Omental fat pad (tissue), 4 donors: ENCODE measurements at places on chromosomes 5 and 9. TPM values are rescaled to one million over a fixed set of nuclear protein-coding genes. Genes with fewer than 3 reads are reported as not detected.

The PRDM9 gene
- not detected for total RNA-seq

The SLCO6A1 gene
- not detected for total RNA-seq

The SPINK7 gene
- total RNA-seq: not detected

DNA sequence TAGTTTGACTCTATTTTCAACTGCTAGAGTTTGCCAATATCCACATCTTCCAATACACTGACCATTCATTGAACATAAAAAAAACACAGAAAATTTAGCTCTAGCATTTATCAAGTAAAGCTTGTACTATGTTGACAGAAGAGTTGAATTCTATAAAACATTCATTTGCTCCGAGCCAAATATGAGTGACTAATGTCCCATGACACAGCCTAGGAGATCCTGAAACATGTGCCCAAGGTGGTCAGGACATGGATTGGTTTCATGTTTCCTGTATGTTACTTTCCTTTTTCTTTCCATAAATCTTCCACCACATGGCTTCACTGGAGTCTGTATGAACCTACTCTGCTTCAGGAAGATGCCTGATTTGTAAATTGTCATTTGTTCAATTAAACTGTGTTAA, 122.4 kb upstream of the PRDM9 start:
- no peak for DNase-seq

DNA sequence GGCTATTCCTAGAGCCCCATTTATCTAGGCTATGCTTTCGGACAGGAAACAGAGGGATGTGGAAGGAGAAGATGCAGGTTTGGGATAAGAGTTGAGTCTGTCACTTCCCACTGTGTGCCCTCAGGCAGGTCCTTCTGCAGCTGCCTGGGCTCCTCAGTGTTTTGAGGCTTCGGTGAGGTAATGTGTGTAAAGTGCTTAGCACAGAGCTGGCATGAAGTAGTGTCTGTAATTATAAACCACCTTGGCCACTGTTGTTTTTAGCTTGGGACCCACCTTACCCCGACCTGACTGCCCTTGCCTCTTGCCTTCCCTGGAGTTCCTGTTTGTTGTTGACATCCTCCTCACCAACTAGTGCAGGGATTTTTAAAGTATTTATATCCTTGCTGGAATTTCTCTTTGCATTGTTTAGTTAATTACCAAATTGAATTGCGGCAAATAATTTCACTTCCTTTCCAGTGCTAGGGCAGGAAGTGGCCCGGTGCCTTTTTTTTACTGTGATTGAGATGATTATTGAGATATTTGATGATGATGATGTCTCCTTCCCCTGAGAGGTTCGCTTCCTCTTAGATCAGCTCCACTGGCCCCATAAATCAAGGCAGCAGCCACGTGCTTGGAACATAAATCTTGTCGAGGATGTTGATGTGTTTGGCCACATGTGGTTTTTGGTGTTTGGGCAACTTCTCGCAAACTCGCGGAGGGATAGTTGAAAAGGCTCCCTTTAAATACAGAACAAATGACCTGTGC, 38.3 kb upstream of the DAB2IP start:
- DNase-seq: no peak

DNA sequence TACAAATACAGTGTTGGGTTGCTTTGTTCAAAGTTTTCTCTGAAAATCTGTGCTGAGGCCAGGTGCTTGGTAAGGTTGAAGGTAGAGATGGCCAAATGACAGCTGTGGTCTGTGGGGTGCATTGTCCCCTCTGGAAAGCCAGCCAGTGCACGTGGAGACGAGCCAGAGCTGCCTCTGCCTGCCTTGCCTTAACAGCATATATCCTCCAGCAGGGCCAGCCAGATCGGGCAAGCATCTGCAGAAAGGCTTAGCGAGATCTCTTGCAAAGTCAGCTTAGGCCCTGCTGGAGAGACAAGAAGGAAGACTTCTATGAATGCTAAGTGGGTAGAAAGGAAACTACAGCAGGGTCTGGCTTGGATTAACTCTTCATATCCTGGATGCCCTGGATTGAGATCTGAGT, 49.5 kb downstream of the GRIA1 start:
- no peak for DNase-seq

GRCh38 chr5:120388016-120388781, 75.9 kb upstream of the PRR16 start:
- no peak for DNase-seq

DNA sequence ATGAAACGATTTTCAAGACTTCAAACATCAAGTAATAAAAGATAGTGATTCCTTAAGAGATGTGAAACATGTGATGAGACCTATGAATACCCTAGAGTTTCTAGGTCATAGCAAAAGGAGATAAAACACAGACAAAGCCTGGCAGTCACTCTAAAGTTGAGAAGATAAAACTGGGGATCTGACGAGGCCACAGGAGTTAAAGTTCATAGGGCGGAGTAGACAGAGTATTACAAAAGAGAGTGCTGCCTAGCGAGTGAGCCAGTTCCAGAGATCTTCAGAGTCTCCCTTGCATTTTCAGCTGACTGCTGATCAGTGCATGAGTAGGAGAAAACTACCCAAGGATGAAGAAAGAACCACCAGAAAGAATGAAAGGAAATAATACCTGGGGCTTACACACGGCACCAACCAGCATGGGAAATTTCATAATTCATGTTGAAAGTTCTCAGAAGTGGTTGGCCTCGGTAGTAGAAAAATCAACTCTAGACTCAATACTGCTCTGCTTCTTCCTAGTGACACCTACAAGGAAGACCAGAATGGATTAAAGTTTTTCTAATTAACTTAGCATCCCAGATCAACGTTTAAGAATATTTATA, 30.4 kb downstream of the FBXO4 start:
- no peak for DNase-seq

GRCh38 chr5:78961743-78962142, 23.4 kb downstream of the ARSB start:
- no peak for DNase-seq

- no peak for DNase-seq
Measured at GRCh38 chr5:60649288-60649917, 50.6 kb downstream of the DEPDC1B start.

- DNase-seq: no peak
Measured at GRCh38 chr5:159274676-159275075, 11.6 kb downstream of the UBLCP1 start.

- no peak for DNase-seq
Measured at GRCh38 chr5:79829260-79829659, 139.6 kb downstream of the CMYA5 start.

DNA sequence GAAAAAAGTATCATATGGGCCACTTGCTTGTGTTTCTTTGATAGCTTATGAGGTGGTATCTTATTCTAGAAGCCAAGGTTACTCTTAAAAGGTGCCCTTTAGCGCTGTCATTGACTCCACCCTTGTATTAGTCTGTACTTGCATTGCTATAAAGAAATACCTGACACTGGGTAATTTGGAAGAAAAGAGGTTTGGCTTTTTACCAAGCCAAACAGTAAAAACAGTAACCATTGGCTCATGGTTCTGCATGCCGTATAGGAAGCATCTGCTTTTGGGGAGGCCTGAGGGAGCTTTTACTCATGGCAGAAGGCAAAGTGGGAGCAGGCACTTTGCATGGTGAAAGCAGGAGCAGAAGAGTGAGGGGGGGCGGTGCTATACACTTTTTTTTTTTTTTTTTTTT, 87.4 kb downstream of the TEK start:
- no peak for DNase-seq

DNA sequence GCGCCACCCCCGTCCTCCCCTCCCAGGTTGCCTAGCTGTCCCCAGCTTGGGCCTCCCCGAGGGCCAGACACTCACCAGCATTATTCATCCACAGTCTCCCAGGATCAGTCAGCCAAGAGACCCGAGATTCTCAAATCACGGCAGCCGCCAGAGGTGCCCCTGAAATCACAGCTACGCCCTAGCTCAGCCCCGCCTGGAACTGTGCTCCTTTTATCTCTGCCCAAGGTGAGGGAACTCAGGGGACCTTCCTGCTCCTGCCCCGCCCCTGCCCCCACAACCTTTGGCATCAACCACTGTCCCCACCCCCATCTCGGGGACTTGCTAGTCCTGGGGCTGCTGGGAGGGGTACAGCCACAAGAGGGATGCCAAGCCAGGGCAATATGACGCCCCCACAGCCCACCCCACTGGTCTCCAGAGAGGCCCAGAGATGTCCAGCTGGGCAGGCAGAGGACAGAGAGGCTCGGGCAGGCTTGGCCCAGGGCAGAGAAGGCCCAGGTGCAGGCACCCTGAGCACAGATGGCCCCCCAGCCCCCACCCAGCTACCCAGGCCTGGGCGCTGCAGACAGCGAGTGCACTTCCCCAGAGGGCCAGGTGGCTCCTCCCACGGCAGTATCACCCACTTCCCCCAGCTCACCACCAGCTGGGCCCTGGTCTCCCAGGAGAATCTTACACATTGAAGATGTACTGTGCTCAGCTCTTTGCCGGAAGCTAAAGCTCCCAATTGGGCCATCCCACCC, at the start of gene FUT7:
TSS of gene FUT7 (minus strand) at position 185 of the 737 bp plus-strand sequence. CDS start at position 88, 97 bp downstream.
- no peak for DNase-seq

DNA sequence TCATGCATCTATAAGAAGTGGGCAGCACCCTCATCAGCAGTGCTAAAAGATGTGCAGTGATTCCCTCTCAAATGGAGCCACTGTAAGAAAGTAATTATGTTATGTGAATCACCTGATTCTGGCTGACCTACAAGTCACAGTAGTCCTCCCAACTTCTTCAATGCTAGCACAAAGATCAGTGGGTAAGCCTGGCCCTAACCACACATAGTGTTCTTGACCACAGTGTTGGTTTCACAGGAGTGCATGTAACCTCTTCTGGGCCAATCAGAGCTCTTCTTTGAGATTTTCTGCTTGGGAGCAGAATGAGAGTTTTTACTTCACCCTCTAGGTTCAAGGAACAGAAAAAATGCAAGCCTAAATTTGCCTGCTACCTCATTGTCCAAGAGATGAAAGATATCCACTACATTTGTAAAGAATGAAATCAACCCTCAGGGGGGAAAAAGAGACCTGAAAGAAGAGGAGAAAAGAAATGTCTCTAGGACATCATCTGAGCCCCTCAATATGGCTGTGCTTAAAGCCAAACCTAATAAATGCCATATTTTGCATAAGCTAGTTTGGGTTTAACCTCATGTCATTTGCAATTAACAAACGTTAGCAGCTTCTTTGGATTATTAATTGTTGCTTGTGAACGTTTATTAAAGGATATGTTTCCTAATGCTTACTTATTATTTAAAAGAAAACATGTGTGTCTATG, 65.3 kb upstream of the ADRB2 start:
- no peak for DNase-seq
